Kidney epithelial cell (primary cell): ENCODE measurements at places on chromosomes 6 and 20. TPM values are rescaled to one million over a fixed set of nuclear protein-coding genes. Genes with fewer than 3 reads are reported as not detected.

GRCh38 chr6:6798448-6798860, 209.9 kb downstream of the LY86 start:
- no peak for DNase-seq

- no peak for DNase-seq
Measured at GRCh38 chr6:150937132-150937906, 71.8 kb downstream of the MTHFD1L start.

GRCh38 chr6:150018846-150019580, 6.3 kb downstream of the RAET1L start:
- no peak for DNase-seq

GRCh38 chr6:113381959-113382358, 475.2 kb upstream of the MARCKS start:
- no peak for DNase-seq

DNA sequence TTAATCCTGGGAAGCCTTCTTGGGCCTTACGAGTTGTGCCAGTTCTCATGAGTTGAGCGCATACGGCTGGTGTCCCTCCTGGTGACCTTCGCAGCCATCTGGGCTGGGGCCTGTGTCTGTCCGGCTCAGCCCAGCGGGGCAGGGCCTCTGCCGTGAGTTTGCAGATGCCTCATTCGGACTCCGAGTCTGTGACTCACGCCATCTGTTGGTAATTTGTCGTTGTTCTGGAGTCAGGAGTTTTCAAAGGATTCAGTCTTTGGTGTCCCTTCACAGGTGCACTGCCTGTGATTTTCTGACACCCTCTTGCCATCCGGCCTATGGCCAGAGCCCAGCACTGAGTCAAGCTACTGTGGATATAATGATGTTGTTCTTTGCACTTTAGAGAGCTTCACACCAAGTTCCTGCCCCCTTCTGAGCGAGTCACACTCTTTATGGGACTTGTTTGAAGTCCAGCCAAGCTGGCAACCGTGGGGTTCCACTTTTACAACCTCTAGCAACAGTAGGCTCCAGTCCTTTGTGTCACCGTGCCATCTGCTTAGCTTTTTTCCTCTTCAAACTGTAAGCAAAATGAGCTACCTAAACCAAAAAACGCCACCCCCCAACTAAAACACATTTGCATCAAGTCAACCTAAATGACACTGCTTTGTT, 175.6 kb downstream of the AIG1 start:
- DNase-seq = no peak

- DNase-seq = no peak
Measured at GRCh38 chr20:44032583-44033331, 118.1 kb downstream of the TOX2 start.

GRCh38 chr20:22562620-22563019, 21.8 kb downstream of the FOXA2 start:
- no peak for DNase-seq

DNA sequence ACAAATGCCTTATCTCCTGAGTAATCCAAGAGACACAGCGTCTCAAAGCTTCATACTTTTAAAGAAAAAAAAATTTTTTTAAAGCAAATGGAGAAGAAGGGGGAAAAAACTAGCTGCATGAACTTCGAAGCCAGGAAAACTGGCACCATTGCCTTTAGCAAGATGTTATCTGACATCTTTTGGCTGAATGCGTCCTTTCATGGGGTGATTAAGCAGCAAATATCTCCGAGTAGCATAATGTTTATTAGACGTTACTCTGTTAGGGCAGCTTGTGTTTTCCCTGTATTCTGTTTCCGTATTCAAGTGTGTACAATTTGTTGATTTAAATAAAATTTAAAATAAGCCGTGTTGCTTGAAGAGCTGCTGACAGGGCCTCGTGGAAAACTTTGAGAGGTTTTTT, 76.5 kb upstream of the TSHZ2 start:
- no peak for DNase-seq

DNA sequence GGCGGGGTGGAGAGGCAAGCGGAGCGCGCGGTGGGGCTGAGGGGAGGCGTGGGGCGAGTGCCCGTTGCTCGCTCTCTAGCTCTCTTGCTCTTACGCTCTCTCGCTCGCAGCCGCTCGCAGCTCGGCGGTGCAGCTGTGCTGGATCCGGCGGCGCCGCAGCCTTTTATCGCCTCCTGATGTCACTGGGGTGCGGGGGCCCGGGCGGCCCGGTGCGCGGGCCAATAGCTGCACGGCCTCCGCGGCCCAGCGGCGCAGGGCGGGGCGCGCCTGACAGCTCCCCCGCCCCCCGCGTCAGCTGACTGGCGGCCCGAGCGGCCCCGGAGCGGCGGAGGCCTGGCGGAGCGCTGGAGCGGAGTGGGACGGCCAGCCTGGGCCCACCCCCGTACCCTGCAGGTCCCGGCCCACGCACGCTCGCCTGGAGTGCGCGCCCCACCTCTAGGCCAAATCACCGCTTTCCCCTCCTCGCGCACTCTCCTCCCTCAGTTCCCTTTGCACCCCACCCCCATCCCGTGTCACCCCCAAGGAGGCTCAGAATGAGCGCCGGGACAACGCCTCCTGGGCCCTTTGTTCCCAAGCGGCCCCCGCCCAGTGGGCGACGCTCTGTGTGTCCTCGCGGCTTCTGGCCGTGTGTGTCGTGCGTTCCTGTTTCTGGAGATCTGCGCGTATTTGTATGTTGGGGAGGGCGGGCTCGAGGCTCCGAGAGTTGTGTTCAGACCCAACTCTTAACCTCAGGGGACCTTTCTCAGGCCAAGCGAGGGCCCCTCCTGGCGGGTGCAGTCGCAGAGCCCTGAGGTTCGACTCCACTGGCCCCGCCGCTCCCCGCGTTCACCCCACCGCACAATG, at the start of gene MAFB:
MAFB (minus strand) TSS at position 137 of the 843 bp plus-strand sequence. CDS start 386 bp downstream, outside the sequence.
- DNase-seq = peak; percentile 14

DNA sequence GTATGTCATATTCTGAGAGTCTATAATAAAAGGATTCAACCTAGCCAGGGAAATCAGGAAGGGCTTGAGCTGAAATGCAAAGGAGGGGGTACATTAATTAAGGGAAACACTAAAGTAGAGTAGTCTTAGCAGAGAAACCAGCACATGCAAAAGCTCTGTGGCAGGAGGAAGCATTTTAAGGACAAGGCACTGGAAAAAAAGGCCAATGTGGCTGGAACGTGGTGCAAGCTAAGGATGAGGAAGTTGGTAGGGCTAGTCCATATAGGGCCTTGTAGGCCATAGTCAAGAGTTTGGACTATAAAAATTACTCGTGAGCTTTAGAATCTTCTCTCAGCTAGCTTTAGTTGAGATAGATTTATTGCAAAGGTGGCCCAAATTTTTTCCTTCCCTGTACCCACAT, 75.2 kb upstream of the TOP1 start:
- DNase-seq = no peak

DNA sequence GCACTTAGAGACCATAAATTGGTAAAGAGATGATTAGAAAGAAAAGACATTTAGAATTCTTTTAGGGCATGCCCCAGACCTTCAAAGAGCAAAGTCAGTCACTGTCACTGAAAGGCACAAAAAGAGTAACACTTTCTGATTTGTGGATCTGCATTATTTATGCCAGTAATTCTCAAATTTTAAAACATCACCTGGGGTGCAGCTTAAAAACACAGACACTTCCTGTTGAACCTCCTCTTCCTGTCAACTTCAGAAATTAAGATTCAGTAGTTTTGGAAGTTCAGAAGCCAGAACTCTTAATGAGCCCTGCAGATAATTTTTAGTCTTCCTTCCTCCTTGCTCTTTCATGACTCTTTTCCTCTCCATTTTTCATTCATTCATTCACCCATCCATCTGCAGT, 137.5 kb downstream of the NRN1 start:
- no peak for DNase-seq

GRCh38 chr20:50744143-50744792, 12.9 kb downstream of the PARD6B start:
- no peak for DNase-seq

DNA sequence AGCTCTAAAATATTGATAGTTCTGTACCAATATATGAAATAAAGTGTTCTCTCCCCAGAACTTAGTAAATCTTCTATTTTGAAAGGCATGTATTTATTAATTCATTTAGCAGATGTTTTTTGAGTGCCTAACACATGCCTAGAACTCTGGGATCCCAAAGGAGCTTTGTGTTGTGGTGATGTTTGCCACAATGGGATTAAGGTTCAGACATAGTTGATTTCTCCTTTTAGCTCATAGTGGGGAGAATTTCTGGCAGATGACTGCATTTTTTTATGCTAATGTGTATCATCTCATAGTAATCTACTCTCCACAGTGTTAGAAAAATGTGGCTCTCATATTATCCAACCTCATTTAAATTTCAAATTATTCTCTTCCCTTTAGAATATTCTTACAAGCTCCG, 21.7 kb downstream of the MYB start:
- no peak for DNase-seq

GRCh38 chr20:47782076-47782475, 3.2 kb downstream of the SULF2 start:
- DNase-seq = no peak

GRCh38 chr6:167755461-167755860, 71.2 kb upstream of the AFDN start:
- DNase-seq = no peak

- DNase-seq = no peak
Measured at GRCh38 chr6:130613176-130613575, 214.0 kb upstream of the SMLR1 start.

GRCh38 chr6:113276601-113277000, 580.5 kb upstream of the MARCKS start:
- no peak for DNase-seq

GRCh38 chr6:20746024-20746423, 211.8 kb downstream of the CDKAL1 start:
- DNase-seq = no peak

DNA sequence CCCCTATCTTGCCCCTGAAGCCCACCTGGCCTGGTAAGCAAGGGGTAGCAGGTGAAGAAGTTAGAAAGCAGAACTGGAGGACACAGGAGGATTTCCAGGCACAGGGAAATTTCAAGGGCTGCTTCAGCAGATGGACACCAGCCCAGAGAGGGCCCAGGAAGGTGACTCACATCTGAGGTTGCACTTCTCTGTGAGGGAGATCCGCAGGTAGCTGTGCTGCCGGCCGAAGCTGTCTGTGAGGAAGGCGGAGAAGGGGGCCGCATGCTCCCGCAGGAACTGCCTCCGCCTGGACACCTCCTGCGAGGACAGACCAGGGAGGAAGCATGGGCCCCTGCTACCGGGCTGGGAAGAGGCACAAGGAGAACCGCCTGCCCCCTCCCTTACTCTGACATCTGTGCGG, 7.1 kb downstream of the MOCS1 start:
- no peak for DNase-seq

- no peak for DNase-seq
Measured at GRCh38 chr6:22829070-22829469, 259.7 kb downstream of the HDGFL1 start.

DNA sequence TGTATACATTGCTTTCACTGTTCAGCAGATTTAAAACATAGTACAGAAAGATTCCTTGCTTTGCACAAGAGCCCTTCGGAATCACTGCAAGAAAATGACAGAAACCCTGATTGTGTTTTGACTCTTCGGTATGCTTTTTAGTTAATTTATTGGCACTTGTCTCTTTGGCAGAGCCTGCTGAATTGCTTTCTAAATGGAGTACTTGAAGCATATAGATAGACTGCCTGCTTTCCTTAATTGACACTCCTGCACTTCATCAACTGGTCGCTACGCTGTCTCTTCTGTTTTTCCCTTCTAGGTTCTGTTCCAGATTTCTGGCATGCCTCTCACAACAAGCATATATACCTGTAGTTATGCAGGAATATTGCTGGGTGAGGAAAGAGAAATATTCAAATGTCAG, 22.4 kb upstream of the RBM24 start:
- no peak for DNase-seq

DNA sequence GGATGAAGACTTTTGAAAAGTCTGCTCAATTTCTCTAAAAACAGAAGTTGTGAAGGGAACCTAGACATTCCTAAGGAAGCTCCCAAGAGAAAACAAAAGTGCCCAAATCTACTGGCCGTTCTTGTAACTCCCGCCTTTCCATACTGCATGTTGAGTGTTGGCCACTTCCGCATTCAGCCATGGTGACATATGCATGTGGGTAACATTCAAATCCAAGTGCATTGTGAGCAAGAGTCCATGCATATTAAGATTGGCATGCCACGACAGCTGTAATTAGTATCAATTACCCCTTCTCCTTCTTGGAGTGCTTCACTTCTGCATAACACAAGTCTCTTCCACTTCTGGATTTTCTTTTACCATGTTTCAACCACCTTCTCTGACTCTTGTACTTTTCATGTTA, 8.4 kb downstream of the SLC35D3 start:
- DNase-seq = no peak

GRCh38 chr6:97095311-97095850, 170.9 kb downstream of the KLHL32 start:
- no peak for DNase-seq

DNA sequence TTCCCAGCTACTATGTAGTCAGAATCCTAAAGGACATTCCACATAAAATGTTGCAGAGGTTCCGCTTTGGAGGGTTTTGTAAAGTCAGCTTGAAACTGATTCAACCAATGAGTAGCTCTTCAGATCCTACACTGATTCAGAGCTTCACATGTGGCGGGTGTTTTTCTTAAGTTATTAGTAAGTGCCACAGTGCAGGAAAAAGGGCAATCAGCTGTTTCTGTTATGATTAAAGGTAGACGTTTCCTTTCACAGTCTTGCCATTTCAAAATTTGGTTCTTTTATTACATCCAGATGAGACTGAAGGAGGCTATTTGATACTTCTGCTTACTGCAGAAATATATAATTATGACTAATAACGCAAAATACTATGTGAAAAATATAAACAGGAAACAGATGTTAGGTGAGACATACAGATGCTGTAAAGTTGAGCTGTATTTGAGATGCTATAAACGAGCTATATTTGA, 443.9 kb downstream of the CDKAL1 start:
- no peak for DNase-seq

DNA sequence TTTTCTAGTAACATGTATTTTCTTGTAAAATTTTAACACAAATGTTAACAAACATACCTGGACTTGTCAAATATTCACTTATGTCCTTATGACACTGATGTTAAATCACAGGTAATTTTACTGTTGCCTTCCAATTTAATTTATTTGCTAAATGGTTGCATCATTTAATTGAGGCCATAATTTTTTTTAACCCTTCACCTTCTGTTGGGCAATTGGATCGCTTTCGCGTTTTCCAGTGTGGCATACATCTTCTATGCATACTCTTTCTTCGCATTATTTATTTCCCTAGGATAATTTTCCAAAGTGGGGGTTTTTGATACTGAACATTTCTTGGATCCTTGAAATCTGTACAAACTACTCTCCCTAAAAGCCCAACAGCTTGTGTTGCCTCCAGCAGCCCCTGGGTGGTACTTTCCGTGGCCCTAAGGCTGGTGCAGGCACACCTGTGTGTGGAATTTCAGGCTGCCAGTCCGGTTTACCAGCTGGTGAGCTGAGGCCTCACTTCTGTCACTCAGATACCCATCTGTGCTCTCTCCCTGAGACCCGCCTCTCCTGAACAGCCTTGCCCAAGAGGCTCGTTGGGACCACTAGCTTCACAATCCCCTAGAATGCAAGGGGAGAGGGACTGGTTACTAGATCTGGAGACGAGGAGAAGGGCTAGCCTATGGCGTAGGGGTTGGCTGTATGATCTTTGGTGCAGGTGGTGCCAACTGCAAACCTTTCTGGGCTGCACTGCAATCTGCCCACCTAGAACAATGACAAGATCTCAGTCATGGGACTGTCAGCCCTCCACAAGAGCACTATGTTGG, 11.2 kb upstream of the C20orf144 start:
- DNase-seq = no peak

HEY2 gene
- total RNA-seq = 0.25 and 1.7 TPM in 2 replicates

OR2H1 gene
- not detected in 2 replicates for total RNA-seq

RNF5 gene
- total RNA-seq = 76.8 and 90.1 TPM in 2 replicates

PARD6B gene
- 23.7 and 24.0 TPM in 2 replicates for total RNA-seq

NELFE gene
- total RNA-seq = 123 and 140 TPM in 2 replicates

RIPPLY2 gene
- not detected in 2 replicates for total RNA-seq

BPIFB1 gene
- not detected in 2 replicates for total RNA-seq

PHACTR2 gene
- 19.6 and 29.4 TPM in 2 replicates for total RNA-seq

OPRL1 gene
- 0.21 and 0.68 TPM in 2 replicates for total RNA-seq

CCDC170 gene
- total RNA-seq = 0.14 TPM in 1 of 2 replicates, not detected in the other

CALHM6 gene
- 0.75 and 4.8 TPM in 2 replicates for total RNA-seq
